ENCODE measurements at places on chromosomes 11 and 22.

GRCh38 chr11:118114266-118114665, 27.5 kb upstream of the SMIM35 start:
- no peak for DNase-seq

- no peak for DNase-seq
Measured at GRCh38 chr11:15714641-15715399, 600.1 kb downstream of the INSC start.

DNA sequence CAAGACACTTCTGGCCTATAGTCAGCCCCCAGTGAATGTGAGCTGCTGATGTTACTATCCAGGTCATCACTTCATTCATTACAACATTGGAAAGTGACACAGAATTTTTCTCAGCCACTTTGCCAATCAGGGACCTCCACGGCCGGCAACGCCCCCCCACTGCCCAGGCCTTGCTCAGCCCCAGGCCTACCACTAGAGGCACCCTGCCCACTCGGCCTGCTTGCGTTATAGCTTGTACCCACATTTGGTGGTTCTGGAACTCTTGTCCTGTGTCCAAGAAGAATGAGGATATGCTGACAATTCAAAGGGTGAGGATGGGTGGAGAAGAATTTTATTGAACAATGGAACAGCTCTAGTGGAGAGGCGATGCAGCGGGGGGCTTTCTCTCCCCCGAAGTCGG, 96.2 kb downstream of the TSPAN18 start:
- DNase-seq: peak; percentile 5

DNA sequence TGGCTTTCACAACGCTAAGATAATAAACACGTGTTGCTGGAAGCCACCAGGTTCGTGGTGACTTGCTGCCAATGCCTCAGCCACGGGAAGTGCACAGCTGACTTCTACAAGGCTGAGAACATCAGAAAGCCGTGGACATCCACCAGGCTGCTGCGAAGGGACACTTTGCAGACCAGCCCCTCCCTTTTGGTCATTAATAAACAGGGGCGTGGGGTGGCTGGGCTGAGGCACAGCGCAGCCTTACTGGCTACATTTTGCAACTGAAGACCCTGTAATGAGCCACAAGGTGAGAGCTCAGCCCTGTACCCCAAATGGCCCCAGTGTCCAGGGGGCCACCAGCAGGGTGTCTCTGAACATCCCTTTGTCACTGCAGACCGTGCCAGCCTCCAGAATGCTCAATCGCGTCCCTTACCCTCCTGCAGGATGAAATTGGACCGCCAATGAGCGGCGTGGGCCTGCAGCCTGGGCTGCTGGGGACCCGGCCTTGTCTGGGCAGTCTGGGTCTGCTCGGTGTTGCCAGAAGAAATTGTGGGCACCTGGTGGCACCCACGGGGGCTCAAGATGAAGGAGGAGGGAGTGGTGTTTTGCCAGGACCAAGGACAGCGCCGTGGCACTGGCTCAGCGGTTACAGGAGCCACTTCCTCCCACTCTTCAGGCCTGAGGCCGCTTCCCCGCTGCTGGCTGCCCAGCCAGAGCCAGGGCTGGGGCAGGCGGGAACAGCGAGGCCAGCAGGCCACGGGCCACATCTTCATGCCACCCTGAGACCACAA, 181.9 kb downstream of the CTTN start:
- DNase-seq: no peak

GRCh38 chr11:47842749-47843148, 5.4 kb downstream of the NUP160 start:
- no peak for DNase-seq

GRCh38 chr22:46791201-46791731, 28.8 kb downstream of the TBC1D22A start:
- peak; percentile 89 for DNase-seq

- DNase-seq: peak; percentile 35
Measured at GRCh38 chr22:18091916-18092526, 14.2 kb downstream of the PEX26 start.

GRCh38 chr11:12077535-12078280, 32.7 kb upstream of the MICAL2 start:
- no peak for DNase-seq

- DNase-seq: no peak
Measured at GRCh38 chr22:23200898-23201297, 20.6 kb downstream of the BCR start.

DNA sequence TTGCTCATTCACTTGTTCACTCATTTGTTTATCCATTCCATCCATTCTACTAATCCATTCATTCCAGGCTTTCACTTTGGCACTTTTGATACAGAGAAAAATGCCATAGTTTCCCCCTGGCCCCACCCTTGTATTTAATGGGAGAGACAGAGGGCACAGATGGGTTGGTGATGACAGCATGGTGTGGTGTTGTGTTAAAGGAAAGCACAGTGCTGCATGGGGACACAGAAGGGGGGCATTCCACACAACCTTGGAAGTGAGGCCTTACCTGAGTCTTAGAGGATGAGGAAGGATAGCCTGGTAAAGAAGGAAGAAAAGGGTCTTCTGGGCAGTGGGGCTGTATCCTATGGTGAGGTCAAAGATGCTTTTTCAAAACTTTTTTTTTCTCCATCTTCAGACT, 248.5 kb upstream of the C11orf87 start:
- DNase-seq: no peak

- no peak for DNase-seq
Measured at GRCh38 chr11:104534278-104534677, 364.0 kb downstream of the CASP12 start.

- DNase-seq: no peak
Measured at GRCh38 chr22:20111689-20112622, 3.9 kb upstream of the RANBP1 start.

DNA sequence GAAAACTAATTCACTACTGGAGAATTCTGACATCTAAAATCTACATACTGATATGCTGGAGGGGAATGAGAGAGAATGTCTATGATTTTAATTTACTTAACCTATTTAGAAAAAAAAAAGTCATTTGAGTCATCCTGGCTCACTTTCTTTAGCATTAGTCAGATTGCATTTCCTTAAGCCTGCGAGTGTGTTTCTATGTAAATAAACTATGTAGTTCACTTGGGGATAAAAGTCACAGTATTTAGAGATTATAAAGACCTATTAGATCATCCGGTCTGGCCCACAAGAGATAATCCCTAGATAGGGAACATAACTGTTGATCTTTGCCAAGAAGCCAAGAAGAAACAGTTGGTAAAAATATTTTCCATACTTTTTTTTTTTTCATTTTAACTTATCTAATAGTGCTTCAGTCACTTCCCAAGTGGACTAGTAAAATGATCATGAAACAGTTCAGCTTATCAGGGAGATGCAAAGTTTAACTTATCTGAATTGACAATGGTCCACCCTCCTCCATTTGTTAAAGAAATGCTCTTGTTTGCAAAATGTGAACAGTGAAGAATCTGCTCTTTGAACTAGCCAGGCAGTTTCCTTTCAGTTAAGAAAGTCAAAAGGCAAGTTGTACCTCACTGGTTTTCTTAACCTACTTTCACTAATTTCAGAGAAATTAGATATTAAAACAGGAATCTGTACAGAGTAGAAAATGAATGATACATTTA, 21.2 kb upstream of the BLID start:
- no peak for DNase-seq

- no peak for DNase-seq
Measured at GRCh38 chr11:2180789-2181370, 9.3 kb upstream of the TH start.

GRCh38 chr11:58647866-58648265, 25.4 kb downstream of the CNTF start:
- DNase-seq: no peak
